ENCODE measurements at places on chromosomes 5 and 9. TPM values are rescaled to one million over a fixed set of nuclear protein-coding genes. Genes with fewer than 3 reads are reported as not detected.

DNA sequence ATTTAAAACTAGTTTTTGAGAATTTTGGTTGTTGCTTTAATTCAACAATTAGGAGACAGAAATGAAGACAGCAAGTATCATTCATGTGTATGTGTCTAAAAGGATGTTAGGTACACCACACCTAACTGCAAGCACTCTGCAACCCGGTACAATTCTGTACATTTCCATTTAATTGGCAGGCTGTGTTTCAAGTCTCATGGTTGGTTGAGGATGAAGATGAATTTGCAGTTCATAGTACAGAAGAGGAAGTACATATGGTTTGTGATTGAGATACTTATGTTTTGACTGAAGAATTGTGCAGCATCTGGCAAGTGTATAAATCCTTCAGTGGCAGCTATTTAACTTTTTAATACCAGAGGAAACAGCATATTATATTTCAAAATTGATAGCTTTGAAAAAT lies 628.7 kb upstream of the ZNF608 start:
- DNase-seq: no peak

PPP3R2 gene
- total RNA-seq: not detected

GRCh38 chr5:144298658-144299057 lies 128.0 kb downstream of the KCTD16 start:
- no peak for DNase-seq

LECT2 gene
- total RNA-seq: not detected

TRIM36 gene
- total RNA-seq: 1.8 TPM

GRCh38 chr9:114798780-114799427 lies 6.9 kb downstream of the TNFSF15 start:
- DNase-seq: no peak

DNA sequence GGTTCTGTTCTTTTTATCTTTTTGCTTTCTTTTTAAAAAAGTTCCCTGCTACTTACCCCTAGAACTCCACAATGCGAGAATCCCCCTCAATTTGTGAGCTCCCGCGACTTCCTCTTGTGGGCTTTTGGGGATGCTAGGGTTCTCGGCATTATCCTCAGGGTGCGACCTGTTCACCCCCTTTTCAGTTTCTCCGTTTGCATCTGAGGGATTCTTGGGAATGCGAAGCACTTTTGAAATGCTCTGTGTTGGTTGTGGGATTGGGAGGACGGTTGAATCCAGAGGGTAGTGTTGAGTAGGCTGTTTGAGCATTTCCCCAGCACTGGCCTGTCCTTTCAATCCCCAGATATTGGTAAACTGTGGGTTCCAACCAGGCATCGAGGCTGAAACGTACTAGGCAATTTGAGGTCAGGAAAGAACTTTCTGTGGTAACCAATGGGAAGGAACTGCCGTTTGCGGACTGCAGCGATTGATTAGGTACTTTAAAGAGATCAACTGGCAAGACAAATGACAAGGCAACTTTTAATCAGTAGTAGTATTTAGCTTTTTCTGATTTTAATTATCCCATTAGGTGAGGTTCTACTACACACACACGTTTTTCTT lies 415 bp downstream of the XRCC4 start:
- DNase-seq: no peak

ZFP37 gene
- 4.1 TPM for total RNA-seq

DNA sequence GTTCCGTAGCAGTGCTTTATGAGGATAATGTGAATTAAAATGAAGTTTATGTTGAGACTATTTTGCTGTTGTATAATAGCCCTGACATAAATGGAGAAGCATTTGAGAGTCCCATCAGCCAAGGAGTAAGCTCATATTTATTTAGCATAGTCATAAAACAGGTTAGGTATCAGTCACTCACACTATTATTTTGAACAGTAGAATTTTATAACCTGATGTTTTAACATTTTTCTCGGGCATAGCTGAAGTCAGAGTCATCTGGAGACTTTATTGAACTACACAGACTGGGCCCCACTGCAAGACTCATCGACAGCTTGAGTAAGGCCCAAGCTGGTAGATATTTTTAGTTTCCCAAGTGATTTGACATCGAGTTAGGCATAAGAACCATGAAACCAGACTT lies 620.3 kb upstream of the WWC1 start:
- no peak for DNase-seq

DNA sequence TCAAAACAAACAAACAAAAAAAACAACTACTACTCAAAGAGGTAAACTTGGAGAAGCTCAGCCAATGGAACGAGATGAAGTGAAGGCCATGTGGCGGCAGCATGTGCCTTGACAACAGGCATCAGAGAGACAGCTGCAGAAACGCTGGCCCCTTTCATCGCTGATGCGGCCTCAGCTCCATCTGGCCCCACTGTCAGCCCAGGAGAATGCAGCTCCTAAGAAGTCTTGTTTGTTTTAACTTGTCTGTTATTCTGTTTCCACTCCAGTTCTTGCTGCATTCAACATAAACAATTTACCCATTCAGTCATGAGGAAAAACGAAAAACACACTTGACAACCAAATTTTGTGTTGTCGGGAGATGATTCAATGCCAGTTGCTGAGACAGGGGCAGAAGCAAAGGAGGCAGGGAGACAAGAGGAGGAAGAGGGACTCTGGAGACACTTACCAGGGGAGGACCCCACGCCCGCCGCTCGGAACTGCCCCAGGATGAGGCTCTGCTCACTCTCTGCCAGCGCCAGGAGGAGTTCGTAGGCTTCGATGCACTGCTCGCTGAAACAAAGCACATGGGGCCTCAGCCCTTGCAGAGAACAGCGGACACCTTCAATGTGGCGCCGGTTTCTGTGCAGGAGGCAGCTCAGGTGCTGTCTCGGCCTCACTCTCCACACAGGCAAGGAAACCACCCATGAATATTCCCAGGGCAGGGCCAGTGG lies 91.2 kb downstream of the DCP2 start:
- DNase-seq: peak; percentile 41

- DNase-seq: no peak
Observed at GRCh38 chr9:114771889-114772288, 34.0 kb downstream of the TNFSF15 start.

GRXCR2 gene
- total RNA-seq: not detected

ST8SIA4 gene
- 11.6 TPM for total RNA-seq

GRCh38 chr9:68711281-68711680 lies 6.2 kb downstream of the PIP5K1B start:
- DNase-seq: no peak

DNA sequence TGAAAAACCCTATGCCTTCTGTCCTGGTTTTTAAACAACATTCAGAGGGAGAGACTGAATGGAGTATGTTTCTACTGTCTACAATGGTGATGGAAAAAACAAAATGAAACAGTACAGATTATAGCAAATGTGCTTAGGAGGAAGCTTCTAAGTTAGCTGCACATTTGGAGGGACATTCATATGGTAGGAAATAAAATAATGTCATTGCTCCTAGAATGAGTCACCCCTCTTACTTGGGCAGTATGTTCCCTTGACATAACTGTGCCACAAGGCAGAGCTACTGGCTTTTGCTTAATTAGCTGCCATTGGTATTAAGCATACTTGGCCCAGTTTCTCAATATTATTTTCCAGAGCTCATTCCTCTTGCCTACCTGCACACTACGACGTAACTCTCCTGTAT lies 128.9 kb downstream of the GDNF start:
- DNase-seq: no peak

- peak; percentile 28 for DNase-seq
Observed at GRCh38 chr9:28272127-28272526, 698.8 kb upstream of the C9orf72 start.

DNA sequence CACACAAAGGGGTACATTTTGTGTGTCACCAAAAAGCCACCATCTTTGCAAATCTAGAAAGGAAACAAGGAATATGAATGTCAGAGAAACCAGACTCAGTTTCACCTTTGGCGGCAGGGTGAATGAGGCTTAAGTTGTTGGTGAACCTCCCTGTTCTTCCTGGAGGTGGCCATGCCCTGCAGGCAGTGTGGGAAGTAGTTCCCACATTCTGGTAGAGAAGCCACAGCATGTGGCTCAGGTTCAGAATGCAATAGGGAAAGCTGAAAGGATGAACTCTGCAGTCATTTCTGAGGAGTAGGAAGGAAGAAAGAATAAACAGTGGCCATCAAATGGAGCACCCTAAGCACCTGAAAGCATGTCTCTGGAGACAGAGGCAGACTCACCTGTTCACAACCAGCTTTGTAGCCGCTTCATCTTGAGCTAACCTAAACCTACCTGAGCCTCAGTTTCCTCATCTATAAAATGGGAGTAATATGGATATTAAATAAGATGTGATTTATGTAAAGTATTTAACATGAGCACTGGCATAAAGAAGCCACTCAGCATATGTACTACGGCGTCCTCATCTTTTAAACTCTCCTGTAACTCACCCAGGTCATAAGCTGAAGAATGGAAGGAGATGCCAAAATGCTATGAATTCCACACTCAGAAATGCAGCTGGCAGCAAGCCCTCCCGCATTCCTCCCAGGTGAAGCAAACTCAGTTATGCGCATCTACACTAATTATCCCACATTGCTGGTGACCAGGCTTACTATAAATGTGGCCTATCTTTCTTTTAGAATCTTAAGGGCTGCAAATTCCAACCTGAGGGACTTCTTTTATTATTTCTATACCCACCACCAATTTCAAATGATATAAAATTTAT lies 86.0 kb downstream of the ZNF608 start:
- peak; percentile 83 for DNase-seq

GLDC gene
- 60.1 TPM for total RNA-seq

SARDH gene
- 4.6 TPM for total RNA-seq

ZNF462 gene
- 47.0 TPM for total RNA-seq

DNA sequence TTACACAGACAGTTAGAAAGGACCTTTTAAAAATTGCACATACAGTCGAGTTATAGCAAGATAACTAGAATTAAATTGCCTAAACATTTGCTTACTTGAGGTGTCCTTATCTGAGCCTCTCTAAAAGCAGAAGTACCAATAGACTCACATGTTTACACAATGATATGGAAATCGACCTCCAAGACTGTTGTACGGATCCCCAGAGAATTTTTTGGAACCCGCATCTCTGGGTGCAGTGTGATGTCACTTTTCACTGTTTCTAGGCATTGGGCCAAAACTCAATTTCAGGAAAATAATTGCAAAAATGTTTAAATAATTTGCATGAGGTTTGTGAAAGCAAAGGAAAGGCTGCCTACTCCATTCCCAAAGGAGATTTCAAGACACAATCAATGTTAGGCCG lies 63.1 kb upstream of the ATG10 start:
- no peak for DNase-seq

ACTBL2 gene
- total RNA-seq: 0.13 TPM

CKMT2 gene
- total RNA-seq: 3.7 TPM

DNA sequence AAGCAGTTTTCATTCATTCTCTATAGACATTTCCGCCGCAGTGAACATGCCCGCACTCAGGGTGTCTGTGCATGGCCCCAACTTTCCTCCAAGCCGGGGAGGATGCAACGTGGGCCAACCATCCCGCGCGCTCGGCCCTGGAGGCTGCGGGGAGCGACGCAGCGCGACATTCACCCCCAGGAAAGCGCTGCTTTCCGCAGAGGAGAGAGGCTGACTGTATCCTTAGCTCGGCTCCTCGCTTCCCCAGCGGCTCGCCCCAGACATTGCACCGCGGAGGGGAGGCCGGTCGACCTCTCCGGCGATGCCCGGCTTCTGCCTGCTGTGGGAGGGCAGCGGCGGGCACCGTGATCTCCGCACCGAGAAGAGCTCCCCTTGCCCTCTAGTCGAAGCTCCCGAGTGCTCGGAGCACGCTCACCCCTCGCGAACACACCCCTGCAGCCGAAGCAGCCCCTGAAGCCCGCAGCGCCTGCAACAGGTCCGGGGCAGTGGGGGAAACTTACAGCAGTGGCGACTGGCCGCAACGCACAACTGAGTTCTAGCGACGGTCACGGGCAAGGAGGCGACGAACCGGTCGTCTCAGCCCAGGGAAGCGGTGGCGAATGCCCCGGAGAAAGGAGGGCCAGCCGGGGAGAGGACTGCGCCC lies 600 bp downstream of the ENC1 start:
- peak; percentile 83 for DNase-seq

DNA sequence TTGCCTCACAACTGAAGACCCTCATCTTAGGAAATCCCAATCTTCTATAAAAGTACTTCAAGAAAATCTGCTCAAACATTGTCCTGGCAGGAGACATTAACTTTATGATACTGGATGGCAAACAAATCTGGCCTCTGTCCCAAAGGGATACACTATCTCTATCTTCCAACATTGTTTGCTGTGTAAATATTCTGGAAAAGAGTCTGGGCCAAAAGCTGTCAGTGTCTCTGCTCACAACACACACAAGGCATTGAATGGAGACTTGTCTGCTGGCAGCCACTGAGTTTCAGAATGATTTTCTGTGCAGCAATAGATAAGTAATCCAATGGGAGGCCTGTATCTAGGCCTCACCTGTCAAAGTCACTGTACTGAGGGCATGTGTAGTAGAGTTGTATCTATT lies 471.1 kb downstream of the DMAC1 start:
- no peak for DNase-seq

GRCh38 chr5:50967563-50968355 lies 301.3 kb downstream of the PARP8 start:
- peak; percentile 24 for DNase-seq

- DNase-seq: no peak
Observed at GRCh38 chr9:94593459-94594345, at the start of gene FBP2. FBP2 (minus strand) TSS chr9:94593824; CDS start chr9:94593726, 98 bp downstream.

SHISAL2B gene
- total RNA-seq: not detected

- DNase-seq: no peak
Observed at GRCh38 chr9:15160673-15161072, 146.3 kb downstream of the TTC39B start.

DNA sequence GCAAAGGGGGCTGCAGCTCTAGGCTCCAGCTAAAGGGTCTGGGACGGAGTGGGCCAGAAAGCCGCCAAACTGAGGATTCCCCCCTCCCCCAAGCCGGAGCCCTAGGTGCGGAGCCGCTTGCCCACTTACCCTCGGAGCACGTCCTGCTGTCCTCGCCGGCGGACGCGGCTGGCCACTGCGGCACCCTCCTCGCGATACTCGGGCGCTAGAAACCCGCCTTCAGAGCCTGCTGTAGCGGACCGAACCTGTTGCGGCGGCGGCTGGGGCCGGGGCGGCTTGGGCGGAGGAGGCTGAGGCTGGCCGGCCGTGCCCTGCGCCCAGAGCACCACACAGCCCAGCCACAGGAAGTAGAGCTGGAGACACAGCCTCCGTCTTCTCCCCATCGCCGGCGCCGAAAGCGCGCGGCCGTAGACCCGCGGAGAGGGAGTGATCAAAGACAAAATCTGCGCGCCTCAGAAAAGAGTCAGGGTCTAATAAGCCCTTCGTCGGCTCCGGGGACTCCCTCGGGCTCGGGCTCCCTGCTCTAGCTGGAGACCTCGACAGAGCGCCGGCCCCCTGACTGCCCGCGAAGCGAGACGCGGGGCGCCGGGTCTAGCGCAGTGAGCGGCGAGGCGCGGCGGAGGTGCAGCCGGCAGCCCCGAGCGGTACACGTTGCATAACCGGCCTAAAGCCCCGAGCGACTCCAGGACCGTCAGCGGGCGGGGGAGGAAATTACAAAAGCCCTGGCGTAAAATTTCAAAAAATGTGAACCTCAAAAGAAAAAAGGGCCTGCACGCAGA lies 635 bp downstream of the FBN2 start:
- peak; percentile 70 for DNase-seq
